GM23248 (cell line): ENCODE measurements at places on chromosomes 6 and 20.
A peak's percentile ranks its signal among the peaks of the same experiment; 100 is the strongest.

DNA sequence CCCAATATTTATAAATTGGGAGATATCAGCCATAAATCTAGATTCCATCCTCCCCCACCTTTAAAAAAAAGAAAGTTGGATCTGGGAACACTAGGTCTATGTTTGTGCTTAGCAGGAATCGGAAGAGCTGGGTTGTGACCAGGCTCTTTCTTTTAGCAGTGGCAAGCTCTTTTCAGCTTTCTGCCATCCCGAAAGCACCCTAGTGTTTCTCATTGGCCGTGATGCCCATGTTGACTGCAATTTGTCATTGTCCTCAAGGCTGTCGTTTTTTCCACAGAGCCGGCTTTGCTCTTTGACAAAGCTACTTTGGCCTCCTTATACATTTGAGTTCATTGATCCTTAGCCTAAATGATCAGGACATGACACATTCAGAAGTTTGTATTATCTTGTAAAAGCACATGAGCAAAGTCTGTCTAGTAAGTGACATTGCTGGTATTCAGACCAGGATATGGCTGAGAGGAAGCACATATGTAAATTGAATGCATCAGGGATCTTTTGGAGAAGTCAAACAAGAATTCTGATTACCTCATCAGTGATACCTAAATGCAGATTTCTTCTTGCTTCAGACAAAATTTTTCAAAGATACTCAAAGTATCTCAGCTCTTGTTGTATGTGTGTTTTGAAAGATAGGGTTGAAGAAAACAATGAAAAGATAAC lies 50.1 kb downstream of the CARMIL1 start:
- no peak for DNase-seq

- peak; percentile 22 for DNase-seq
Observed at GRCh38 chr20:58645412-58645968, 5.6 kb upstream of the STX16 start.

DNA sequence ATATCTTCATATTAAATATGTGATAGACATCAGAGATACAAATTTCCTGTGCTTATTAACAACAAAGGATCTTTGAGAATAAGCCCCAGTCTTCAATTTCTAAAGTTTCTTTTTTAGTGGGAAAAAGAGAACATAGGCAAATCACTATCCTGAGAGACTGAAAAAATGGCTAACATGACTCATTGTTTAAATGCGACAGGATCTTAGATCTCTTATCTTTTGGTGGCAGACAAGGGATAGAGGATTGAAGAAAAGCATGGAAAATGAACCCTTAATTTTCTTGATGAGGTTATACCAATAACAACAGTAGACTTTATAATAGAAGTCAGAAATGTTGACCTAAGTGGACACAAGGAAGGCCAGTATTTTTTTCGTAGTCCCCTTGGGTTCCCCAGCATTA lies 178.6 kb upstream of the MAP3K7 start:
- no peak for DNase-seq

- no peak for DNase-seq
Observed at GRCh38 chr6:107574856-107575255, 84.9 kb downstream of the SOBP start.

- DNase-seq = peak; percentile 16
Observed at GRCh38 chr20:21074605-21075336, 31.4 kb downstream of the LINC00237 start.

- DNase-seq = peak; percentile 37
Observed at GRCh38 chr20:32894026-32894483, 35.3 kb downstream of the EFCAB8 start.

- no peak for DNase-seq
Observed at GRCh38 chr20:37372441-37372840, 26.5 kb downstream of the SRC start.
